Dermis microvascular lymphatic vessel endothelial cell (primary cell): ENCODE measurements at places on chromosomes 1 and 21.

- peak; percentile 35 for DNase-seq
Observed at GRCh38 chr1:32870615-32871363, at the start of gene FNDC5. FNDC5 (minus strand) TSS chr1:32870912.

DNA sequence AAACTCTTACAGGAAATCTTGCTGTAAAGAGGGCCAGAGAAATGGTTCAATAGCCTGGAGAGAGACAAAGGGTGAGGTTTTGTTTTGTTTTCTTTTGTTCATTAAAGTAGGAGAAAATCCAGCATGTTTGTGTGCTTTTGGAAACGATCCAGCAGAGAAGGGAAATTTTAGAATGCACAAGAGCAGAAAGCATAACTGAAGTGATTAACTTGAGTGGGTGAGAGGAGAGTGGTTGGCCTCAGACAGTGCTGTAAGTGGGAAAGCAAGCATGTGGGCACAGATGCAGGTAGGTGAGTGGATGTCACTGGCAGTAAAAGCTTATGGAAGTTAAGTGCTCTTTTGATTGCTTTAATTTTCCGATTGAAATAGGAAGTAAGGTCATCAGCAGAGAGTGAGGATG, 50.2 kb downstream of the EEIG2 start:
- no peak for DNase-seq

- DNase-seq, result no peak
Observed at GRCh38 chr1:33072707-33073106, 8.2 kb upstream of the AZIN2 start.

- no peak for DNase-seq
Observed at GRCh38 chr1:228238461-228238860, 30.6 kb downstream of the OBSCN start.

DNA sequence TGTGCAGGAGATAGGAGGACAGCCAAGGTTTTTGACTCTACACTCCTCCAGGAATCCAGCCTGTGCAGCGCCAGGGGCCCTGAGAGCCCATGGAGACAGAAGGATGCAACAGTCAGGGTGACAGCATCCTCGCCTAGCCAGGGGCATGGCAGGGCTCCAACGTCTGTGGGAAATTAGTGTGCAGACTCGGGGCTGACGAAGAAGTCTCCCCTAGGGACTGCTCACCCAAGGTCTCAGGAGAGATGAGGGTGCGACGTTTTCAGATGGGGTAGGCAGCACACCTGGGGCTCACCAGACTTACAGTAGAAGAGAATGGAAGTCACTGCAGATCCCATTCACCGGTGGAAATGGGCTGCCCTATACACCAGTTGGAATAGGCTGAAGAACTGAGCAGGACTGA, 241.7 kb downstream of the SETD4 start:
- no peak for DNase-seq

- no peak for DNase-seq
Observed at GRCh38 chr1:21341517-21342078, 51.3 kb upstream of the ECE1 start.

- no peak for DNase-seq
Observed at GRCh38 chr1:230047114-230047865, 19.7 kb upstream of the GALNT2 start.

GRCh38 chr21:31220575-31220974, 123.5 kb downstream of the TIAM1 start:
- no peak for DNase-seq

GRCh38 chr1:203701606-203702005, 63.4 kb upstream of the LAX1 start:
- no peak for DNase-seq

GRCh38 chr1:4307468-4307845, 347.0 kb upstream of the AJAP1 start:
- DNase-seq, result no peak

GRCh38 chr1:36517011-36517771, 34.5 kb upstream of the CSF3R start:
- DNase-seq, result no peak

GRCh38 chr1:219621047-219621786, 8.3 kb upstream of the ZC3H11B start:
- DNase-seq, result no peak

DNA sequence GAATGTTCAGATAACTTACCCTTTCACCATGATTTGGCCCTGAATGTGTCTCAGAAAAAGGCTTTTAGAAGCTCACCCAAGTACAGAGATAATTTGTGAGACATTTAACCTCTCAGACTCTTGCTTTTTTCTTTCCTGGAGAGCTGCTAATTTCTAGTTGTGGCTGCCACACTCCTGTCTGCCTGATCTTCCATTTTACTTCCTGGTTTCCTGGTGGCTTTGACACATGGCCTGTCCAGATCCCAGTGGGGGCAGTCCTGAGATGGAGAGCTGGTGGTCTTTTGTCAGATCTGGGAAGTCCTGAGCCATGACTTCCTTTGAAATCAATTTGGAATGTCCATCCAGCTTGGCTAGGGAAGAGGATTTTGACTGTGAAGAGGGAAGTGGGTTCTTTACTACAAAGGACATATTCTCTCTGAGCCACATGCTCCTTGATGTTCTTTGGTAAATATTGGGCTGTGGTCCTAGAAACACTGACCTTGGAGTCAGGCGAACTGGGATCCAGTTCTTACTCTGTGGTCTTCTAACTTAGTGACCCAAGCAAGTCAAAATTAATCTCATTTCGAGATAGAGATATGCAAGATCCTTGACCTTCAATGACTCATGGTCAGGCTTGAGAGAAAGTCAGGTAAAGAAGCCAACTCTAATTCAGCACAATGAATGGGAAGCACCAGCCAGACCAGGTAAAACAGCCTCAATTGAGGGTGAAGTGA, 78.0 kb upstream of the HSD17B7 start:
- no peak for DNase-seq

- peak; percentile 28 for DNase-seq
Observed at GRCh38 chr1:62082456-62083363, 111.9 kb upstream of the L1TD1 start.

- DNase-seq, result no peak
Observed at GRCh38 chr21:25375675-25376074, 231.6 kb downstream of the MRPL39 start.

- DNase-seq, result no peak
Observed at GRCh38 chr1:204945565-204945977, 74.9 kb downstream of the NFASC start.

DNA sequence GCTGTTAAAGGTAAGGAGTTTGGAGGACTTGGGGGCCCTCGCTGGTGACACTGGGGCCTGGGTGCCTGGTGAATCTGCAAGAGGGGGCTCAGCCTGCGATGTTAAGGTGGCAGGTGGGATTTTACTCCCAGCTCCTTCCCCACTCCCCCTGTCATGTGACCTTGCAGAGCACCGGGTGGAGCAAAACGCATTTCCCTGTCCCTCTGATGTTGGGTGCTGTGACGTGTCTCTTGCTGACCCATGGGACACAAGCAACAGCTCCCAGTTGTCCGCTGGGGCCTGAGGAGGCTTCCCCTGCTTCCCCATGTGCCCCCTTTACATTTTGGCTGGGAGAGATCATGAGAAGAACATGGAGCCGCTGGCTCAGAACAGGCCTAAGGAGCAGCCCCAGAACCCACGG, 319.0 kb downstream of the MATN1 start:
- DNase-seq, result no peak

DNA sequence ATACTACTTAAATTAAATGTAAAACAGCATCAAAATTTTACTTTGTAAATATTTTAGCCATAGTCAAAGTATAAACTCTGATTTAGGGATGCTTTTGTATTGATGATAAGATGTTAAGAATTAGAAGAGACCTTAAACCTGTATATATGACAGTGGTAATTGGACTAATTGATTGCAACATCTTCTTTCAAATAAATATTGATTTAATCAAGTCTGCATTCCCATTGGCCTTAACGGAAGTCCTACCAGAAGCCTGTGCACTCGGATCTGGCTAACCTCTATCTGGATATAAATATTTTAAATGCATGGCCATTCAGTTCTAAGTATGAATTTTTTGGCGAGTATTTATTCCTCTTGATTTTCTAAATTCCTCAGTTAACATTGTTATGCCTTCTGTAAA, 856.1 kb downstream of the USP25 start:
- DNase-seq, result no peak

GRCh38 chr21:14284481-14284880, 68.5 kb downstream of the RBM11 start:
- DNase-seq, result no peak

DNA sequence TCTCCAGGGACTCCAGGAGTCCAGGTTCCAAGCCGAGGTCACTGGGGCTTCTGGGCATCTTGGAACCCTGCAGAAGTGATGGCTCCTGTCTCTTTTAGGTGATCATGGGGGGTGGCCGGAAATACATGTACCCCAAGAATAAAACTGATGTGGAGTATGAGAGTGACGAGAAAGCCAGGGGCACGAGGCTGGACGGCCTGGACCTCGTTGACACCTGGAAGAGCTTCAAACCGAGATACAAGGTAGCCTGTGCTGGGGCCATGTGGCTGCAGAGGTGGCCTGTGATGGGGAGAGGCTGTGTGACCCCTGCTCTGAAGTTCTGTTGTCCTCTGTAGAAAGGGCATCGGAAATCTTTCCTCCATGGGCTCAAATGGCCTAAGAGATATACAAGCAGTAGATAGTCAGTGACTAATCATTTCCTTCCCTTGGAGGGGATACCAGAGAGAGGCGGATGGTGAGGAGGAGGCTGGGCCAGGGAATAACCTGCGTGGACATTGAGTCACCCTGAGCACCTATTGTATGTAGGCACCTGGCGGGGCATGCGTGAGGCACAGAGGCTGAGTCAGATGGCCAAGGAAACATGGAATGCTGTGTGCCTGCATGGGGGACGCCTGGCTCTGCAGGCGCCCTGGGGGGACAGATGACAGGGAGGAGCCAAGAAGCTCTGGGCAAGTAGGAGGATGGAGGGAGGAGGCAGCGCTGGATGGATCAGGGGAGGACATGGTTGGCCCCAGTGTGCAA, 59.0 kb downstream of the ALPL start:
- no peak for DNase-seq

GRCh38 chr21:35699361-35699760, 361.0 kb downstream of the SETD4 start:
- DNase-seq, result no peak

DNA sequence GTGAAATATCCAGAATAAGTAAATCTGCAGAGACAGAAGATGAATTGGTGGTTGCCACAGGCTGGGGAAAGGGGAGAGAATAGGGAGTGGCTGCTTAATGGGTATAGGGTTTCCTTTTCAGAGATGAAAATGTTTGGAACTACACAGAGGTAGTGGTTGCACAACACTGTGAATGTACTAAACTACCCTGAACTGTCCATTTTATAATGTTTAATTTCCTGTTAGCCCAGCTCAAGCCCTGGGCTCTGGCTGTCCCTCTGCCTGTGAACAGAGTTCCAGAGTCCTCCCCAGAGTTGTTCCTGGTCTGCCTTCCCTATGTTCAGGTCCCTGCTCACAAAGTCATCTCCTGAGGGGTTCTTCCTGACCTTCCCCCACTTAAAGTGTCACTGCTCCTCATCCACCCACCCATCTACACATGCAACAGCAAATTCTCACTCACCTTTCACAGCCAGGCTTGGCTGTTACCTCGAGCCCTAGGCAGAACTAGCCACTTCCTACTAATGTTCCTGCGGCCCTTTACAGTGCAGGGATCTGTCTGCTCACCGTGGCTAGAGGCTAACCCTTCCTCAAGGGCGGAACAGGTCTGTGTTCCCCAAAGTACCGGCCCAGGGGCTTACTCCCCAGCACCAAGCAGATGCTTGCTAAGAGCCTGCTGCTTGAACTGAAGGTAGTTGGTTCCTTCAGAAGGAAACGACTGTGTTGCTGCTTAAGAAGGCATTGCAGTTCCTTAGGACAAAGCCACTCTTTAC, 22.4 kb downstream of the DHCR24 start:
- no peak for DNase-seq

DNA sequence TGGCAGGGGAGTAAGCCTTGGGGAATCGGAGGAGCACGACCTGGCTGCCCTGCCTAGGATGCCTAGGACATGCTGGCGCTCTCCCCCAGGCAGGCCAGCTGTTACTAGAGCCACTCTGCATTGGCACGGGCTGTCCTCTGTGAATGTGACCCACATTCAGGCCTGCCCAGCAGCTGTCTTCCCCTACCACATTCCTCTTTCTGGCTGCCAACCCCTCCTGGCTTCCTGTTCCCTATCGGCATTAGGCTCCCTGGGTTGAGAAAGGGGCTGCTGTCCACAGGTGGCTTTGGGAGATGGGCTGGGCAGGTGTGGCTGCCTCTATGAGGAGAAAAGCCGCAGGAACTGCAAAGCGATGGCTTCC, 2.3 kb upstream of the NFASC start:
- DNase-seq, result no peak

DNA sequence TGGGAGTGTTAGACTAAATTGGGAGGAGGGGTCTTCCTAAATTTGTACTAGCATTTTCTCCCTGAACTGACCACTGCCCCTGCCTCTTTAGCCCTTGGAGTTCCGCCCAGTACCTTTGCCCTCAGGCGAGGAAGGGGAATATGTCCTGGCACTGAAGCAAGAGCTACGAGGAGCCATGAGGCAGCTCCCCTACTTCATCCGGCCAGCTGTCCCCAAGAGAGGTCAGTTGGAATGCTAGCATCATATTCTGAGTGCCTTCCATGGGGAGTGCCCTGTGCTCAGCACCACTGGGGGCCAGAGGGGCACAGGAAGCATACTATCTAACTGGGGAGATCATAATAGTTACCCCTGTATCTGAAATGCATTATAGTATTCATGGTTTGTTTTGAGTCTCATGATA, 10.7 kb downstream of the POLR3GL start:
- no peak for DNase-seq

GRCh38 chr1:194309269-194309668, 1122.9 kb upstream of the B3GALT2 start:
- DNase-seq, result no peak

GRCh38 chr1:163876546-163876945, 554.8 kb downstream of the NUF2 start:
- no peak for DNase-seq

GRCh38 chr21:31577271-31577670, 82.2 kb upstream of the SOD1 start:
- no peak for DNase-seq

DNA sequence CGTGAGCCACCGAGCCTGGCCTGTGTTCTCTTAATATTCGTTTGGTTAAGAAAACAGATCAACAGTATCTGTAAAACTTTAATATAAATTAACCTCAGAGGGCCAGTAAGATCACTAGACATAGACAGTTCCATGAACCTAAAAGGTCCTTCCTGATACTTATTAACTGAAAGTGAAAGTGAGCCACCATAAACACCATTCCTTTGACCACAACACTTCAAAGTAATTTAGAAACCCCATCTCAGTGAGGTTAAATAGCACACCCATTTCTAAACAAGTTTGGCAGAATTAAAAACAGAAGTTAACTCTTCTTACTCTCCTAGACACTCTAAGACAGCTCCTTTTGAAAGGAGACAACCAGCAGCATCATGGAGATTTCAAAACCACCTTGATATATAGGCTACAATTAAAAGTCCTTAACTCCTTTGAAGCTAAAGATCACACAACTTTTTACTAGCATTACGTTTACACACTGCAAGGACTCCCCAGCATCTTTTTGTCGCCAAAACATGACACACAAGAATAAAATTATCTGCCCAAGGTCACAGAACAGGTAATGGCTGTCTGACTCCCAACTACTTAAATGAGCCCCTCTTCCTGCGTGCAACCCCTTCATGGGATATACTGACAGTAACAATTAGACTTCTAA, 2.2 kb downstream of the RNF19B start:
- DNase-seq, result no peak

GRCh38 chr21:39048574-39048973, 134.7 kb downstream of the PSMG1 start:
- no peak for DNase-seq

- DNase-seq, result no peak
Observed at GRCh38 chr21:32162727-32163320, 116.0 kb downstream of the MIS18A start.

- DNase-seq, result no peak
Observed at GRCh38 chr1:180632326-180633056, 669 bp downstream of the XPR1 start.
